ENCODE measurements at places on chromosomes 4 and X. TPM values are rescaled to one million over a fixed set of nuclear protein-coding genes. Genes with fewer than 3 reads are reported as not detected.

Gene NPNT
- 0.18 TPM for total RNA-seq

Gene GASK1B
- total RNA-seq, result 0.53 TPM

Gene NKX6-1
- 0.82 TPM for total RNA-seq

Gene LANCL3
- not detected for total RNA-seq

Gene ADH7
- total RNA-seq, result not detected

Gene HMX1
- total RNA-seq, result 0.16 TPM

Gene FGFBP1
- 3.7 TPM for total RNA-seq

Gene F11
- not detected for total RNA-seq

Gene MAGEC3
- not detected for total RNA-seq

Gene DCAF8L2
- not detected for total RNA-seq

Gene CT45A1
- total RNA-seq, result not detected

Gene HPGDS
- total RNA-seq, result not detected

Gene NUDT10
- total RNA-seq, result 0.62 TPM

Gene SPANXC
- total RNA-seq, result 0.65 TPM

Gene REELD1
- total RNA-seq, result not detected

Gene POU3F4
- total RNA-seq, result not detected

Gene COX7B2
- total RNA-seq, result not detected

Gene MUC7
- total RNA-seq, result not detected

Gene SLBP
- 92.1 TPM for total RNA-seq

Gene RHOH
- total RNA-seq, result not detected

Gene TLR1
- 0.67 TPM for total RNA-seq

Gene ADH1A
- not detected for total RNA-seq

Gene MAGEB1
- not detected for total RNA-seq

Gene WDR17
- 2.0 TPM for total RNA-seq

Gene MGARP
- total RNA-seq, result 0.89 TPM

Gene MAD2L1
- total RNA-seq, result 49.4 TPM

Gene HTN3
- total RNA-seq, result not detected

Gene BRS3
- not detected for total RNA-seq

Gene AVPR2
- total RNA-seq, result not detected

Gene MAGT1
- 29.9 TPM for total RNA-seq

Gene GUCY1B1
- 0.27 TPM for total RNA-seq

Gene CXCL8
- 17.8 TPM for total RNA-seq

Gene MAGEE2
- not detected for total RNA-seq

Gene PCDH10
- 0.13 TPM for total RNA-seq

Gene PFKFB1
- 0.10 TPM for total RNA-seq

Gene PHOX2B
- not detected for total RNA-seq

Gene TDO2
- total RNA-seq, result 0.94 TPM

Gene BGN
- not detected for total RNA-seq

Gene XG
- not detected for total RNA-seq

Gene HHIP
- 0.74 TPM for total RNA-seq

Gene HSPA4L
- total RNA-seq, result 9.0 TPM

Gene FHL1
- 24.0 TPM for total RNA-seq

Measured in A549 treated with RU486 at 1 μM for 4 hours (cell line).